ENCODE measurements at places on chromosomes 5 and 9.

- H3K36me3 ChIP-seq: no peaks in the 10 kb centered on the region
- no peak overlapping the region for H3K4me3 ChIP-seq
- no peaks in the 10 kb centered on the region for H3K27me3 ChIP-seq
- H3K27ac ChIP-seq: peak overlapping the region; percentile 83
Observed at GRCh38 chr9:33329117-33329563, 38.8 kb downstream of the NFX1 start.

DNA sequence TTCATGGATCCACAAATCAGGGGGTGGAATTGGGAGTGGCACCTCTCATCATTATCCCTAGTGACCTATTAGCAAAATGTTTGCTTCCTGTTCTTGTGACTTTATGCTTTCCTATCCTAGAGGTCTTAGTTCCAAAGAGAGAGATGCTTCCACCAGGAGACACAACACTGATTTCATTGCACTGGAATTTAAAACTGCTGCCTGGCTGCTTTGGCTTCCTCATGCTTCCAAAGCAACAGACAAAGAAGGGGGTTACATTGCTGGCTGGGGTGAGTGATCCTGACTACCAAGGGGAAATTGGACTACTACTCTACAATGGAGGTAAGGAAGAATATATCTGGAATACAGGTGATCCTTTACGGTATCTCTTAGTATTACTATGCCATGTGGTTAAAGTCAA lies 69.2 kb upstream of the SH3GL2 start:
- no peak overlapping the region for H3K4me3 ChIP-seq
- H3K27me3 ChIP-seq: no peaks in the 10 kb centered on the region
- H3K4me1 ChIP-seq: no peaks in the 10 kb centered on the region
- H3K27ac ChIP-seq: no peak overlapping the region
- DNase-seq: no peak

DNA sequence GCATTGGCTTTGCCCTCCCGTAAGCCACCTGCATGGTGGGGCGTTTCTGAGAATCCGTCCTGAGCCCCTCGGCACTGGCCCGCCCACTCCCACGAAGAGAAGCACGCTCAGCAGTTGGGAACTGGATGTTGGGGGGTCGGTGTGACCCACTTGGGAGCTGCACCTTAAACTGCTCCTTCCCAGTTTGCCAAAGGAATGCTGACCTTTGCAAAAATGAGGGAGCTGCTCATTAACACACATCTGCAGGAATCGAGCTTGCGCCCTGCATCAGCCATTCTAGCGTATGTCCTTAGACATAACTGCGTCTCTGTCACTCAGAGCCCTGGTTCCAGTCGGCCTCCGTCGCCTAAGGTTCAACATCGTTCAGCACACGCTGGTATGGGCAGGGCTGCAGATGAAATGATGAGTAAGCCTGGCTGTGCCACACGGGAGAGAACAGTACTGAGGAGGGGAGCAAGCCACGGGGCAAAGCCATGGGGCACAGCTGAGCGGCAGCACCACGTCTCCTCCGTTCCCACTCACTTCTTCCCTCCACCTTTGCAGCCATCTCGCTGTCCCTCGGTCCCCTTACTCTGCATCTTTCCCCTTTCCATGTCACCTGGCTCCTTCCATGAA lies 28.8 kb upstream of the NCS1 start:
- no peaks in the 10 kb centered on the region for H3K27me3 ChIP-seq
- no peaks in the 10 kb centered on the region for H3K36me3 ChIP-seq
- peaks cover 62% of the 10 kb centered on the region for H3K4me1 ChIP-seq
- H3K27ac ChIP-seq: no peak overlapping the region
- peak overlapping the region; percentile 6 for H3K4me3 ChIP-seq

GRCh38 chr9:127912296-127912695 lies 4.5 kb downstream of the ST6GALNAC4 start:
- no peak overlapping the region for H3K4me3 ChIP-seq
- H3K4me1 ChIP-seq: peaks cover 22% of the 10 kb centered on the region
- H3K27me3 ChIP-seq: no peaks in the 10 kb centered on the region
- DNase-seq: no peak
- peaks cover 44% of the 10 kb centered on the region for H3K36me3 ChIP-seq
- no peak overlapping the region for H3K27ac ChIP-seq

DNA sequence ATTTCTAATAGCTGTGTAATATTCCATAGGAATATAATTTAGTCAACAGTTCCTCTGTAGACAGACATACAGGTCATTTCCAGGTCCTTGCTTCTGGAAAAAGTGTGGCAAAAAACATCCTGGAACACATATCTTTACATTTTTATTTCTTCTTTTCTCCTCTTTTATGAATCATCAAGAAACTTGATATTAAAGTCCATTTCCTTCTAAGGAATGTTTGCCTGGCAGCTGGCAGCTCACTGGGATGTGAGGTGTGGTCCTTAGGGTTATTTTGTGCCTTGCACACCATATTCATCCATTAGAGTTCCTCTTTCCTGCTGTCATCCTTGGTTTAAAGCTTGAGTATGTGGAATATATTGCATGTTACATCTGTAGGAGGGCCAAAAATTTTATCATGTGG lies 122.0 kb downstream of the GALNT10 start:
- no peak overlapping the region for H3K4me3 ChIP-seq
- H3K4me1 ChIP-seq: no peaks in the 10 kb centered on the region
- no peaks in the 10 kb centered on the region for H3K27me3 ChIP-seq
- no peaks in the 10 kb centered on the region for H3K36me3 ChIP-seq

DNA sequence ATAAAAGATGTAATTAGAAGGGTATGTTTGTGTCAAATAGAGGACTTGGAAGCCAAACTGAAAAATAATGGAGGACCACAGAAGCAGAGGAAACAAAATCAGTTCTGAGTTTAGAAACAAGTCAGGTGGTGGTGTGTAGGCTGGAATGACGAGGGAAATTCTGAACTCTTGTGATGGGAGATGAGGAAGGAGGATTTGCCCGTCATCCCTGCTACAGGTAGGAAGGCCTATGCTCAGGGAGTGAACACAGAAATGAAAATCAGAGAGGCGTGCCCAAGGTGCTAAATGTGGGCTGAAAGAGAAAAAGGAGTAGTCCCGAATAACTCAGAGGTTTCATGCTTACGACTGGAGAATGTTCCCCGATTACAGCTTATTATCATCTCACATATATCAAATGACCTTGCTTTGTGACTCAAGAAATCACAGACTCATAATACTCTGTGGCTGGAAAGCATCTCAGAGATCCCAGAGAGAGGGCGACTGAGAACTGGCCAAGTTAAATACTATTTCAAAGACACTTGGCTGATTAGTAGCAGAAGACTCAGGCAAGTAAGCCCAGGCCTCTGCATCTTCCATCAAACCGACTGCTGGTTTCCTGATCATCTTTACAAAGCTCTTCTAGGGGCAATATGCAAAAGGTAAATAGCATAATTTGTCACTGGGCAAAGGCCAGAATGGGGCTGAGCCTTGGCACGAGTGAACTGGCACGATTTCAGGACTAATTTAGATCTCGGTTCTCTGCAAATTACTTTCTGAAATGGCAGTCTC lies 126.0 kb downstream of the SUSD1 start:
- no peaks in the 10 kb centered on the region for H3K36me3 ChIP-seq
- no peak overlapping the region for H3K4me3 ChIP-seq
- H3K27ac ChIP-seq: peak overlapping the region; percentile 68
- H3K27me3 ChIP-seq: no peaks in the 10 kb centered on the region
- H3K4me1 ChIP-seq: peaks cover 29% of the 10 kb centered on the region

Measured in sigmoid colon (tissue), 7 donors.